ENCODE measurements at places on chromosomes 6 and 20.
A peak's percentile ranks its signal among the peaks of the same experiment; 100 is the strongest.

- DNase-seq, result no peak
Observed at GRCh38 chr6:139448051-139448649, 73.7 kb upstream of the CITED2 start.

GRCh38 chr6:99521633-99522151, 6.5 kb upstream of the USP45 start:
- DNase-seq, result peak; percentile 13

- no peak for DNase-seq
Observed at GRCh38 chr6:10749734-10750133, 2.1 kb downstream of the TMEM14B start.

DNA sequence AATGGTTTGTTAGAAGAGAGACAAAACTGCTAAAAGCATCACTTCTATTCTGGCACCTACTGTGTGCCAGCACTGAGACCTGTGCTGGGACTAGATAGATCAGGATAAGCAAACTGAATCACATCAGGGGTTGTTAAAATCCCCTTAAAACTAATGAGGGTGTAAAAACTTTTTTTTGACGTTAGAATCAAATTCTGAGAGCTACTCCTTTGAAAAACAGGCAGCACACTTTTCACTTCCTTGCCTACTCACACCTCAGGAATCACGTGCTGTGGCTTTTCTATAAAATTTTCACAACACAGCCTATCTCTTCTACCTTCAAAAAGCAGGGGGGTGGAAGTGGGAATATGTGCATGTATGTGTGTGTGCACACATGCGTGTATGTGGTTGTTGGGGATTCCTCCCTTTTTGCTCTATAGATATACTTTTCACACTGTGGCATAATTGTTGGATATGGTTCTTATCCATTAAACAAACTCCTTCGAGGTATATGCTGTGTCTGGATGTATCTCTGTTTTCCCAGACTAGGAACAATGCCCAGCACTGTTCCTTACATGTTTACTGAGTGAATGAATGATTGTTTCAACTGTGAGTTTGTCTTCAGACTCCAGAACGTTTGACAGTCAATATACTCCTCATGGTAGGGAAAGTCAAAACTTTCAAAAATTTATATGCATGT, 105.4 kb downstream of the FYN start:
- DNase-seq, result no peak

GRCh38 chr20:22824077-22824476, 211.0 kb upstream of the SSTR4 start:
- no peak for DNase-seq

GRCh38 chr20:17966432-17967310, 1.9 kb downstream of the SNX5 start:
- no peak for DNase-seq

DNA sequence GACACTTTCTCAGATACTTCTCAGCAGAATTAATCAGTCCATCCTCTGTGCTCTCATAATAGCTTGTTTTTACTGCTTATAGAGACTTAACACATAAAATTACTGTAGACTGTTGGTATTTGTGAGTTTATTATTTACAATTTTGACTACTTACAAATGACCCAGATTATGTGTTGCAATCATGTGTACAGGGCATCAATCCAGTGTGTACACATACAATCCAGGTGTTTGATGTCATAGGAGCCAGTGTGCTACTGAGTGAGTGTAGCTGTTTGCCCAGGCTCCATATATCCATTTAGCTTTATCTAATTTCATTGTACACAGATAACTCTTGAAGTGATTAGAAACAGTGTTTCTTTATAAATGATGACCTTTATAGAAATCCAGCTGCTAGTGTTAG, 31.3 kb downstream of the TRMT11 start:
- DNase-seq, result no peak

GRCh38 chr6:45966797-45967196, 48.9 kb downstream of the CLIC5 start:
- DNase-seq, result no peak

DNA sequence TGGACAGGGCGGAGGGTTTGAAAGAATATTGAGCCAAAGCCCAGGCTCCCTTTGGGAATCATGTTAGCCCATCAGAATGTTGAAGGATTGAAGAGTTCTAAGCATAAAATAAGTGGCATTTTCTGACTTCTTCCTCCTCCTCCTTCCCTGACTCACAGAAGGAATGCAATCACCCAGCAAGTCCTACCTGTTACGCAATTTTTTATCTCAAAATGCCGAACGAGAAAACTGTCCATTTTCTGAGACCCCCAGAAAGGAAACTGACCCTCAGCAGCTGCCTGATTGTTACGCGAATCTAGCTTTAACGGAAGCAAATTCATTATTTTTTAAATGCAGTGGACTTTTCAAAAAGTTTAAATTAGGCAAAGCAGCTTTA, 4.7 kb upstream of the DNAJC5 start:
- DNase-seq, result no peak

- DNase-seq, result no peak
Observed at GRCh38 chr20:52025938-52026337, 165.6 kb downstream of the ZFP64 start.

- DNase-seq, result no peak
Observed at GRCh38 chr6:26152226-26153101, 65.2 kb downstream of the HFE start.

DNA sequence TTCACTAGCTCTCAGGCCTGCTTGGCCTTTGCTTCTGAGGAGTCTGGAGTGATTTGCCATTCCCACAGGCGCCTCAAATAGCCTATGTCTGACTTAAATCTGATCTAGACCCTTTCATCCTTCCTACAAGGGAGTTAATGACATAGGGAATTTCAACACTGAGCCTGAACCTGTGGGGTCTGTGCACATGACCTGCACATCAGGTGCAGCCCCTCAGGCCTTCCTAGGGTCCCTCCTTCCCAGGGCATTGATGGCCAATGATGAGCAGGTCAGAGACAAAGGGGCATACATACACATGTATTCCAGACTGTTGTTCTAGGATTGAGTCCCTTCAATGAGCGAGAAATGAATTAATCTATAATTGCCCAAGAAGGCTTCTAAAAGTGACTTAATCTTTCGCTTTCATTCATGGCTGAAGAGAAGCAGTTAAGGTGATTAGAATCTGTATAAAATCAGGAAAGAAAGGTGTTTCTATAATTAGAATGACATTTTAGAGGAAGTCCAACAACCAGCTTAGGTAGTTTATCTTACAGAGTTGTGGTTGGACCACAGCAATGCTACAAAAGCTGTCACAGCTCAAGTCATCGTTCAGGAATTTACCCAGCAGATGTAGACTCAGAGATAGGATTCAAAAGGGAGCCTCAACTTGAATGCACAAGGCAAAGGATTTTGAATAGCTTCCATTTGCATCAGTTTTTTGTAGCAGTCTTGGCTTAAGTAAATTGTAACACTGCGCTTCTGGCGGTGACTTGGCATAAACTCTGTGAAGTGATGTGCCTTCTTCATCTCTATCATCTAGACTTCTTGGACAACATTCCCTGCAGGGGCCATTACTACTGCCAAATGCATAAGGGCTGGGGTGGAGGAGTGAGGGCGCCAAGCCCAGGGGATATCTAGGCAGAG, 27.0 kb upstream of the TBC1D7 start:
- no peak for DNase-seq

DNA sequence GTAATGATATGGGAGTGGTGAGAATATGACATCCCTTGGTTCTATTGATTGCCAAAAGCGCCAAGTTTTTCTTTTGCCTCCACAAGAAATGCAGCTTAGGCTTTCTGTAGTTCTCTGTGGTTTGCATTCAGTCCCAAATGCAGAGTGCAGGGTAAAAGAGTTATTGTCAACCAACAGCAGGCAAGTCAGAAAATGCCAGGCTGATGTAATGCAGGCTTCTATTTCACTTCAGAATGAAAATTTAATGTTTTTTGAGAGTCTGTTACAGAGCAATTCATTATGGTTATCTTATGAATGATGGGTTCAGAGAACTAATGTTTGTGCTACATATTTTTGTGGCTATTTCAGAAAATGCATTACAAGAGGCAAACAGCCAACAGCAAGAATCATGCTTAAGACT, 293.5 kb downstream of the CENPW start:
- DNase-seq, result no peak

- peak; percentile 98 for DNase-seq
Observed at GRCh38 chr6:46170357-46171289, at the start of gene ENPP5. TSS of gene ENPP5 (minus strand) at chr6:46170980. CDS start at chr6:46168262, 2,718 bp downstream.

DNA sequence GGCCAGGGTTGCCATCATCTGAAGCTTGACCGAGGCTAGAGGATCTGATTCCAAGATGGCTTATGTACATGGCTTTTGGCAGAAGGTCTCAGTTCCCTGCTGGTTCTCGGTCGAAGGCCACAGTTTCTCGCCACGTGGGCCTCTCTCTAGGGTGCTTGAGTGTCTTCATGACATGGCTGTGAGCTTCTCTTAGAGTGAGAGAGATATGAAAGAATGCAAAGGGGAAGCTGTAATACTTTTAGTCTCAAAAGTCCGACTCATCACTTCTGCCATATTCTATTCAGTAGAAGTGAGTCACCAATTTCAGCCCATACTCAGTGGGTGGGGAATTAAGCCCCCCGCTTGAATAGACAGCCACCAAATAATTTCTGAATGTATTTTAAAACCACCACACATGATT, 94.2 kb downstream of the UTRN start:
- DNase-seq, result no peak

GRCh38 chr20:62367136-62367632, at the start of gene LAMA5:
TSS of gene LAMA5 (minus strand) at chr20:62367312. CDS start at chr20:62367245, 67 bp downstream.
- peak; percentile 74 for DNase-seq

GRCh38 chr6:23179994-23180393, 610.6 kb downstream of the HDGFL1 start:
- DNase-seq, result no peak

GRCh38 chr20:20251836-20252235, 116.1 kb upstream of the INSM1 start:
- DNase-seq, result no peak

DNA sequence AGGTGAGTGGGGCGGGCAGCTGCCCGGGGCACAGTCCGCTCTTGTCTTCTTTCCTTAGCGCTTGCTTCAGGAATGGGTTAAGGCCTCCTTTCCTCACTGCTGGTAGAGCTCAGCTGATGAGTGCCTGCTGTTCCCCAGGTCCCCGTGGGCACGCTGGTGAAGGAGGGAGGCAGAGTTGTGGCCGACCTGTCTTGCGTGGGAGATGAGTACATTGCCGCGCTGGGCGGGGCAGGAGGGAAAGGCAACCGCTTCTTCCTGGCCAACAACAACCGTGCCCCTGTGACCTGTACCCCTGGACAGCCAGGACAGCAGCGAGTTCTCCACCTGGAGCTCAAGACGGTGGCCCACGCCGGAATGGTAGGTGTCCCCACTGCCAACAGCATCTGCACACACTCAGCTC, 15.7 kb downstream of the MTG2 start:
- DNase-seq, result no peak

GRCh38 chr6:51992876-51993275, 94.5 kb downstream of the PKHD1 start:
- DNase-seq, result no peak
